ENCODE measurements at places on chromosomes 4 and X. TPM values are rescaled to one million over a fixed set of nuclear protein-coding genes. Genes with fewer than 3 reads are reported as not detected.
A peak's percentile ranks its signal among the peaks of the same experiment; 100 is the strongest.

Gene FTSJ1
- 34.8 TPM for total RNA-seq

- peak; percentile 54 for DNase-seq
Measured at GRCh38 chr4:145154573-145154972, 25.8 kb downstream of the OTUD4 start.

GRCh38 chr4:85772470-85772869 is 297.5 kb downstream of the ARHGAP24 start:
- DNase-seq = no peak

Gene CRMP1
- total RNA-seq = 7.7 TPM

Gene TREX2
- 0.36 TPM for total RNA-seq

- DNase-seq = no peak
Measured at GRCh38 chr4:134911941-134912340, 710.4 kb upstream of the PABPC4L start.

GRCh38 chr4:145898926-145899531 is 39.6 kb downstream of the ZNF827 start:
- DNase-seq = no peak

Gene SSX1
- not detected for total RNA-seq

Gene NDP
- total RNA-seq = not detected

GRCh38 chr4:42398871-42399331 is 1.6 kb downstream of the SHISA3 start:
- DNase-seq = peak; percentile 13

Gene H2BW2
- total RNA-seq = not detected

DNA sequence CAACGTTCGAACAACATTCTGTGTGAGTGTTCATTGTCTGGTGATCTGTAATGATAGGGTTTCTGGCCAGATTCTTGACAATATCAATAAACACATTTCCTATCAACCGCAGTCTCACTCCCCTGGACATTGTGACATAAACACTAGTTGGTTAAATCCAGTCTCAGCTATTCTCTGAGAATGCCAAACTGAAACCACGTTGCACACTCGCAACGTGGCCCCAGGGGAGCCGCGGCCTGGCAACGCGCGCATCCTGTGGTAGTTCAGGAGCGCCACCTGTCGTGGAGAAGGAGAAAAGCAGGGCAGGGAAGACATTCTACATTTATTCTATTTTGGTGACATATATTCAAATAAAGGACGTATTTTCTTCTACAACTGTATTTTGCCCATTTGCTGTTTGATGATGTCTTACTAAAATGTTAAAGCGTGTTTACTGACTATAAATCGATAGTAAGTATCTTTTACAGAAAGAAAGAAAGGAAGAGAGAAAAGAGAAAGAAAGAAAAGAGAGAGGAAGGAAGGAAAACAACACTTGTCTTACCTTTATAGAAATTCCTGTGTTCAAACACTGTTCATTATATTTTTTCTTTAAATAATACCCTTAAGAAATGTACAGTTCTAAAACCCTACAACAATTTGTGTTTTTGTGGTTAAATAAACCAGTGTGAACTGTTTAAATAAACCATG is 738.3 kb upstream of the FRG1 start:
- DNase-seq = peak; percentile 65
